Muscle of leg (tissue), 16 donors: ENCODE measurements at places on chromosomes 4 and X.

DNA sequence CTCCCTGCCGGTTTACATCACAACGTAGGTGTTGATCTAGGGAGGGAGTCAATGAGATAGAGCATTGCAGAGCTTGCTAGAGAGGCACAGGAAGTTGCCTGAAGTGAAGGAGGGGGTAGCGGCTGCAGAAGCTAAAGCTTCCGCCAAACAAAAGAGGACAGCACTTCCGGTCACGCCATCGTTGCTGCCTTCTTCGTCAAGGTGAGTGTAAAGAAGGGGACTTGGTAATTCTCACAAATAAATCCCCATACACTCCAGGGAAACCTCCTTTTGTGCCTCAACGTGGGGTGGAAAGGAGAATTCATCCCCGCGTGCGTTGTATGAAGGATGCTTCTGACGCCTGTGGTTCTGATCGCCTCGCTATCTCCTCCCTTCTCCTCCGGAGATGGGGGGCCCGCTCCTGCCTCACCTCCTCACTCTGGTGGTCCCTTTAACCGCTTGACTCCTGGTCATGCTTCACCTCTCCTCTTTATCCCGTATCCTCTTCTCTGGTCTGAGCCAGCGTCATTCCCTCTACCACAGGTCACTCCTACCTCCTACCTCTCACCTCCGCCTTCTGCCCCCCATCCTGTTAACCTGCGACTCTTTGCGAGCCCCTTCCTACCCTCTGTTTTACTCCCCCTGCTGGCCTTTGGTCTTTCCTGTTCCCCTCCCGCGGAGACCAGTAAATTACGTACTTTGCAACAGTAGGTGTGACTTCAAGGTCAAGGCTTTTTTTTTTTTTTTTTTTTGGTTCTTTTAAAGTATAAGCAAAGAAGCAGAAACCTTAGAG, 59.9 kb downstream of the GSPT2 start:
- DNase-seq, result peak; percentile 77

DNA sequence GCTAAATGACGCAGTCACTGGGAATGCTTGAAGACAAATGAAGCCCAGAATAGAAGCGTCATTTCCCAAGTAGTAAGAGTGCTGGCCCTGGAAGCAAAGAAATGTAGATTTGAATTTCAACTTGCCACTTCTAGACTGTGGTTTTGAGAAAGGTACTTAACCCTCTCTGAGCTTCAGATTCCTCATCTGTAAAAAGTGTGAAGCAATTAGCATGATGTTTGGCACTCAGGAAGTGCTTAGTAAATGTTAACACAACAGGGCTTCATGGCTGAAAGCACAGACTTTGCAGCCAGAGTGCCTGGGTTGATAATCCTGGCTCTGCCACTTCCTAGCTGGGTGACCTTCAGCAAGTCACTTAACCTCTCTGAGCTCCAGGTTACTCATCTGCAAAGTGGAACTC, 147.4 kb upstream of the RPS6KA3 start:
- no peak for DNase-seq

DNA sequence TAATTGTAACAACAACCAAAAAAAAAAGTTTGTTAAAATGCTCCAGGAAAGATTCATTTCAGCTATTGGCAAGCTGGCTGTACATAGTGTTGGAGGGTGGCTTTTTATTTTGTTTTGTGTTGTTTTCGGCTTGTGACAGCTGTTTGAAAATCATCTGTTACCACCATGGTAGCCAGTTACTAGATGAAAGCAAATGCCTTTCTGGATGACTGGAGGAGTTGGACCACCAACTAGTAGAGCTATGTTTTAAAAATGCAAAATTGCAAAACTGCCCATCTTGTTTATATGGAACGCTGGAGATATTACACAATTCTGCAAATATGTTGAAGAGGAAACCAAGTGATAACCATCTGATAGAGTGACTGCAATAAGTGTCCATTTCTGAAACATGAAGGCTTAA, 53.2 kb upstream of the TNIP3 start:
- DNase-seq, result peak; percentile 59

DNA sequence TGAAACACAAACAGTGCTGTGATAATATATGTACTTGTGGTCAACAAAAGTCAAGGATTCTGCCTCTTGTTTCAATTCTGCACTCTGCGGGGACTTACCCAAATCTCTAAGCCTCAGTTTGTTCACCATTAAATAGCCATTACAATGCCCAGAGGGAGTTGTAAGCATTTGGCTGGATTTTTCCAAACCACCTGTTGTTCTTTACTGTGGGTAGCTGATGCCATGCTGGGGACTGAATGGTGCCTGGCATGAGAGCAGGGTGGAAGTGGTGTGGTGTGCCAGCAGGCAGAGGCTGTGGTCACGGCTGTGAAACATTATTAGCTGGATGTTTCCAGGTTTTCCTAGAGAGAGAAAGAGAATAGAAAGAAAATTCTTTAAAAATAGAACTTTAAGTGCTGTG, 60.7 kb upstream of the PAK3 start:
- DNase-seq, result peak; percentile 69

GRCh38 chrX:130304587-130305368, 34.9 kb upstream of the SLC25A14 start:
- no peak for DNase-seq

- DNase-seq, result no peak
Observed at GRCh38 chrX:79182616-79183015, 38.1 kb downstream of the GPR174 start.

DNA sequence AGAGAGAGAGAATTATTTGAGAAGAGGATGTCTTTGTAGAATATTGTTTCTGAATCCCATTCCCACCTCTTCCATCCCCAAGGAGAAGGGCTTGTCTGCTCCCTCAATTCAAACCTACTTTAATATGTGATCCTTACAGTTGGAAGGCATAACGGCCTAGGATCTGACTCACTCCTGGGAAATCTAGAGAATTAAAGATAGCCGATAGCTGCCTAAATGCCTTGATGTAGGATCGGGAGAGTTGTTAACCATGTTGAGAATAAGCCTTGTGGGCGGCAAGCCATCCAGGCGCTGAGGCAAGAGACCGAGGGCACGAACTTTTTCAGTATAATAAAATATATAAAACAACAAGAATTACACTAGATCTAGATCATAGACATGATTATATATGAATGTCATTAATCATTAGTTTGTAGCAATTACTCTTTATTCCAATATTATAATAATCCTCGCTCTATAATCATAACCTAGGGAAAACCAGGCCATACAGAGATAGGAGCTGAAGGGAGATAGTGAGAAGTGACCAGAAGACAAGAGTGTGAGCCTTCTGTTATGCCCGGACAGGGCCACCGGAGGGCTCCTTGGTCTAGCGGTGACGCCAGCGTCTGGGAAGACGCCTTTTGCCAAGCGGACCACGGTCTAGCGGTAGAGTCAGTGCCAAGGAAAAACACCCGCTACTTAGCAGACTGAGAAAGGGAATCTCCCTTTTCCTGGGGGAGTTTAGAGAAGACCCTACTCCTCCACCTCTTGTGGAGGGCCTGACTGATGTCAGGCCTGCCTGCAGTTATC, 13.5 kb downstream of the EMCN start:
- DNase-seq, result no peak

GRCh38 chr4:139297001-139297410, 4.3 kb upstream of the NAA15 start:
- no peak for DNase-seq

- DNase-seq, result no peak
Observed at GRCh38 chrX:31440546-31440945, 368.7 kb upstream of the FTHL17 start.

GRCh38 chrX:11254417-11255109, 38.6 kb upstream of the AMELX start:
- no peak for DNase-seq

- DNase-seq, result peak; percentile 17
Observed at GRCh38 chr4:81084634-81085033, 54.1 kb downstream of the BMP3 start.

GRCh38 chr4:73984736-73985527, 3.1 kb downstream of the PPBP start:
- no peak for DNase-seq

DNA sequence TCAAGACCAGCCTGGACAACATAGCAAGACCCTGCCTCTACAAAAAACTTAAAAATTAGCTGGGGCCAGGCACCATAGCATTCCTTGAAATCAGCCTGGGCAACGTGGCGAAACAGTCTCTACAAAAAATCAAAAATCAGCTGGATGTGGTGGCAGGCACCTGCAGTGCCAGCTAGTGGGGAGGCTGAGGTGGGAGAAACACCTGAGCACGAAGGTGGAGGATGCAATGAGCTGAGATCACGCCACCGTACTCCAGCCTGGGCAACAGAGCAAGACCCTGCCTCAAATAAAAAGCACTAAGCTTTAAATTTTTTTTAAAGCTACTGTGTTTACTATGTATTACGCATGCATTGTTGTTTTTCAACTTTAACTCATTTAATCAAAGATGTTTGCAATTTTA, 3.2 kb downstream of the RPL9 start:
- no peak for DNase-seq

DNA sequence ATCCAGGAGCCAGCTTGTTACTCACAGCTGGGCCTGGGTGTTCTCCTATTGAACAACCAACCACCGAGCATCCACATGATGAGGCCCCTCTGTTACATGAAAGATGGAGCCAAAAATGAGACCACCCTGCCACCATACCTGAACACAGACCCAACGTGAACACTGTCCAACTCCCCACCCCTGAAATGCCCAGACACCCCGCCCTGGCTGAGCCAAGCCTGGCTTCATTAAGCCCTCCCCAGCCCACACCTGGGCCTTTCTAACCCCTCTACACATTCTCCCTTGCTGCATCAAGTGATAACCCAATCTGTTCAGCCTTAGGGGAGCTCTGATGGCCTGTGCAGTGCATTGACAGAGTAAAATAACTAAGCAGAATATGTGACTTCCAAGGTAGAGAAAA, 80.7 kb downstream of the EVC start:
- DNase-seq, result no peak

DNA sequence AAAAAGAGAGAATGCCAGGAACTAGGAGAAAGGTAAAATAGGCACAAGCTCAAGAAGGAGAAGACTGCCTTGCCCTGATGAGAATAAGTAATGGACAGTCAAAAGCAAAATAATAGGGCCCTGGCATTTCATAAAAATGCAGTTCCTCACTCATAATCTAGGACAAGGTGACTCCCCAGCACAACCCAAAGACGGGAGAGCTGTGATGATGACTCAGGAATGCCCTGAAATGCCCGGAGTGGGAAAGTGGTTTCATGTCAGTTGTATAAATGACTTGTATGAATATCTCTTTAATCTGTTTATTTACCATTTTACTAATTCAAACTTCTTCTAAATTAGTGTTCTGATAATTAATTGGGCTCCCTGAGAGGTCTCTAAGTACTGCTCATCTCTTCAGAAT, 28.8 kb upstream of the SETD7 start:
- DNase-seq, result no peak

DNA sequence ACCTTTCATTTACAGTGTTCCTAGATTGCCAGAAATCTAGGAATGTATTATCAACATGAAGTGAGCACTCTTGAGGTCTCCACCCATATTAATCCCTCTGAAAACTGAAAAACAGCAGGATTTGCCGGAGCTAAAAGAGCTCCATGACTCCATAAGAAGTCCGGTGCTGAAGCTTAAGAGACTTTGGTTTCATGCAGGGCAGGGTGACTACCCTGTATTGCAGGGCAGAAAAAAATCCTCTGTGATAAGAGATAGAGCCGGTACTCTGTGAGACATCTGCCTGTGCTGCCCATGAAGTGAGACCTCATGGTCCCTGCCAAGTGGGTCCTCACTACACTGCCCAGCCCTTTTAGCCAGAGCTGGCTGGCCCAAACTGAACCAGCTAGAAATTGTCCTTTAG, 127.2 kb upstream of the NPY2R start:
- DNase-seq, result no peak

DNA sequence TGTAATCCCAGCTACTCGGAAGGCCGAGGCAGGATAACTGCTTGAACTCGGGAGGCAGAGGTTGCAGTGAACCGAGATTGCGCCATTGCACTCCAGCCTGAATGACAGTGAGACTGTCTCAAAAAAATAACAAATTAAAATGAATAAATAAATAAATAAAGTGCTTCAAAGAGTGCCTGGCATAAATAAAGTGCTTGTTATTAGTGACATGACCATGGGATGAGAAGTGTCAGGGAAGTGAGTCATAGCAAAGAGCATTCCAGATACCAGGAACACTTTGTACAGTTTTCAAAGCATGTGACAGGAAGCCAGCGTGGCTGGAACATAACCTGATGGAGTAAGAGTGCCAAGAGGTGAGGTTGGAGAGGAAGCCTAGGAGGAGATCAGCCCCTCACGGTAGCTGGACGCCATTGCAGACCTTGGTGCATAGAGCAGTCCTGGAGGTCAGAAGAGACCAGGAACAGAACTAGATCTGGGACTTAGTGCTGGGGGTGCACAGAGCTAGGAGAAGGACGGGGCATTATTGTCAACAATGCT, 6.0 kb upstream of the WDR13 start:
- no peak for DNase-seq

DNA sequence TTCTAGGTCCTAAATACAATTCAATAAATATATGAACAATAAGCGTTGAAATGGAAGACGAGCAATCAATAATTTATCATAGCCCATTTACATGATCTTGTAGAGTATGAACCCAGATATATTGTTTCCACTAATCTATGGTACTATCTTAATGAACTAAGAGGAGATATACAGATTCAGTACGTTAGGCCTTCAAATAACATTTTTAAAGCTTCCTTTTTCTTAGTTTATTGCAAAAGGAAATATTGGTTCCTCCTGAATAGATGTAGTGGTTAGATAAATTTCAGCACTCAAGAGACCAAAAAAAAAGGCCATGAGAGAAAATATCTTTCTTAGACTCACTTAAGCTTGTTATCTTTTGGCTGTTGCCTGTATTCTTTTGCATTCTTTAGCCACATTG, 147.5 kb upstream of the PITX2 start:
- no peak for DNase-seq

- DNase-seq, result no peak
Observed at GRCh38 chr4:182280436-182281111, 37.4 kb downstream of the TENM3 start.

GRCh38 chrX:136954930-136955329, 74.4 kb upstream of the RBMX start:
- DNase-seq, result peak; percentile 43

GRCh38 chr4:152676052-152676854, 3.5 kb downstream of the TMEM154 start:
- DNase-seq, result no peak
